Spleen (tissue), 13 donors: ENCODE measurements at places on chromosomes 4 and X. TPM values are rescaled to one million over a fixed set of nuclear protein-coding genes. Genes with fewer than 3 reads are reported as not detected.

DNA sequence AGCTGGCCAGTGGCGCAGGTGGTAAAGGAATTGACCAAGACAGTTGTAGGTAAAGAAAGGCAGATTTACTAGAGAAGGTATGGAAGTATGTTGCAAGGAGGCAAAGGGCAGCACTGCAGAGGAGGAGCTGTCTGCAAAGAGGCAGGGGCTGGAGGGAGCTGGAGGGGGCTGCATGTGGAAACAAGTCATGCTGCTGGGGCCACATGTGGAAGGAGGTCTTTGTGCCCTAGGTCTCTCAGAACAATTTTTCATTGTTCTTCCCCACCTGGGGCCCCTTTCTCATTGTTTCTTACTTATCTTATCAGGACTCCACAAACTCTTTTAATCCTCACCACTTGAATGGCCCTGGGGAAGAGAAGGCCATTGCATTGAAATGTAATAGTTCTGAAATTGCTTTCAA lies 144.8 kb upstream of the PLAC1 start:
- H3K27ac ChIP-seq = peak overlapping the region; percentile 33
- peaks cover 3% of the 10 kb centered on the region for H3K4me1 ChIP-seq
- H3K4me3 ChIP-seq = no peak overlapping the region
- no peaks in the 10 kb centered on the region for H3K27me3 ChIP-seq
- no peak for DNase-seq

Gene ZNF81
- 1.2 TPM for polyA plus RNA-seq

DNA sequence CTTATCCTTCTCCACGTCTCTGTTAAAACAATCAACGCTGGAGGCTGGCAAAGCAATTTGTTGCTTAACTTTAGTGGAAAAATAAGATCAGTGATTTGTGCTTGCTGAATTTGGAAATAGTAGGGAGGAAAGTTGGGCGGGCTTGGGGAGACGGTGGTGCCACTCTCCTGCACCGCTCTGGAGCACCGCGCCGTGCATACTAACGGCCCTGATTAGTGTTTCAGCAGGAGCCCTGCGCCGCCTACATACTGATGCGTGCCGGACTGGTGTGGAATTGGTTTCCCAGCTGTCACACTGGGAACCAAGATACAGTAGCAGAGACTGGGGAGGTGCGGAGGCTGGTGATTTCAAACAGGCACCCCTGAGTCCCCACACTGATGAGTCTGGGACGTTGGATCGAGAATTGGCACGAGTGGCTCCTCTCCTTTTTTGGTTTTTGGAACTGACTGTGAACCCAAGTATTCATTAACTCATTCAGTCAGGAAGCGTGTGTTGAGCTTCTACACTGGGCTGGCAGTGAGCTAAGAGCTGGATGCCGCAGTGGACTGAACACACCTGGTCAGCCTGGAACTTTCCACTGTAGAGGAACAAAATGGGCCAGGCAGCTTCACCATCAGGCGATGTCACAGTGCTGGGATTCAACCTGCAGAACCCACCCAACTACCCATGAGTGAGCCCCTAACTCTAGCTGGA lies 29.0 kb upstream of the PSAPL1 start:
- H3K36me3 ChIP-seq = no peaks in the 10 kb centered on the region
- H3K27ac ChIP-seq = no peak overlapping the region
- no peak overlapping the region for H3K4me3 ChIP-seq
- H3K4me1 ChIP-seq = no peaks in the 10 kb centered on the region
- H3K27me3 ChIP-seq = peaks cover 15% of the 10 kb centered on the region
- no peak for DNase-seq

GRCh38 chrX:19683358-19683757 lies 168.1 kb upstream of the MAP3K15 start:
- no peak for DNase-seq
- no peak overlapping the region for H3K4me3 ChIP-seq
- H3K27me3 ChIP-seq = no peaks in the 10 kb centered on the region
- no peaks in the 10 kb centered on the region for H3K36me3 ChIP-seq

DNA sequence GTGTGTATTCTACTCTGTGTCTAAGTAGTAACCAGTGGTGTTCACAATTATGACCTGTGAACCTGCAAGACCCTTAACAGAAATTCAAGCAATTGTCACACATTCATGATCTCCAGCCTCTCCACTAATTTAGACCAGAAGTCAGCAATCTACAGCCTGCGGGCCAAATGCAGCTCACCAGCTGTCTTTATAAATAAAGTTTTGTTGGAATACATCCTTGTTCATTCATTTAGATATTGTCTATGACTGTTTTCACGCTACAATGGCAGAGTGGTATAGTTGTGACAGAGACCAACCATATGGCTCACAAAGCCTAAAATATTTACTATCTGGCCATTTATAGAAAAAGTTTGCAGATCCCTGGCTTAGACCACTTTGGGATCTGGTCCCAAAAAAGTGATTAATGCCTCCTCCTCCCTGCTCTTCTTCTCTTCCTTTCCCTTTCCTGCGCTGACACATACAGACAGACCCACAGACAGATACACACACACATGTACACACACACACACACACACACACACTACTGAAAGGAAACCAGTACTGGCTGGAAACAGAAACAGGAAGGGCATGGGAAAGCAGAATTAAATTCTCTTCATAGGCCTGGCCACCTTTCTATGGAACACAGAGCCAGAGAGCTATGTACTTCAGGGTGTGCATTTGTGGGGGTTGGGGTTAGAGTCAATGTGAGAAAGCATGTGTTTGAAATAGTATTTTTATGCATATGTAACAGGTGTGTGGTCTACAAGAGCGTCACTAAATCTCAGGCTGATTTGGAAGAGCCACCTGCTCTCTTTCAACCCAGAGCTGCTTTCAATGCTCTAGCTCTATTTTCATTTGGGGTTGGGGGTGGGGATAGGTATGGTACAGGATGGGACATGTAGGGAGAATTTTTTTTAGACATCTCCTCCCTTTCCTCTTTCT lies 49.7 kb upstream of the TMEM164 start:
- no peaks in the 10 kb centered on the region for H3K27me3 ChIP-seq
- no peaks in the 10 kb centered on the region for H3K4me1 ChIP-seq
- H3K4me3 ChIP-seq = no peak overlapping the region
- H3K27ac ChIP-seq = no peak overlapping the region
- DNase-seq = no peak
- no peaks in the 10 kb centered on the region for H3K36me3 ChIP-seq

GRCh38 chr4:184104419-184105101 lies 113.1 kb downstream of the ENPP6 start:
- H3K4me3 ChIP-seq = no peak overlapping the region
- no peak for DNase-seq
- no peaks in the 10 kb centered on the region for H3K36me3 ChIP-seq
- no peak overlapping the region for H3K27ac ChIP-seq
- H3K27me3 ChIP-seq = no peaks in the 10 kb centered on the region

Gene GPRASP1
- 7.3 TPM for polyA plus RNA-seq

Gene IL1RAPL1
- polyA plus RNA-seq = 0.03 TPM

DNA sequence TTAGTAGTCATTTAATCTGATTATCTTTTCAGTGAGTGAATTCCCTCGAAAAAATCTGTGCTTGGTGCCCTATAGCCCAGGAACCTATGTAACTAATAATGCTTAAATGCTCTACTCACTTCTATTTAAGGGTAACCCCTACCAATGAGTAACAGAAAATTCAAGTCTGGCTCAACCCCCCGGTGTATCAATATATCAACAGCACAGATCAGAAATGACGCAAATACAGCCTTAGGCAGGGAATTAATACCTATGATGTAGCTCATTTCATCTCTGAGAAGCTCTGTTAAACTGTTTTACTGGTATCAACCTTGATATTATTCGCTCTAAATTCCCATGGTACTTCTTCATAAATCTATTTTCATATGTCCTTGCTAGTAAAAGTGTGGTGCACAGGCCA lies 28.6 kb downstream of the PDGFC start:
- no peak overlapping the region for H3K4me3 ChIP-seq
- H3K27me3 ChIP-seq = no peaks in the 10 kb centered on the region
- H3K36me3 ChIP-seq = no peaks in the 10 kb centered on the region
- H3K27ac ChIP-seq = no peak overlapping the region

DNA sequence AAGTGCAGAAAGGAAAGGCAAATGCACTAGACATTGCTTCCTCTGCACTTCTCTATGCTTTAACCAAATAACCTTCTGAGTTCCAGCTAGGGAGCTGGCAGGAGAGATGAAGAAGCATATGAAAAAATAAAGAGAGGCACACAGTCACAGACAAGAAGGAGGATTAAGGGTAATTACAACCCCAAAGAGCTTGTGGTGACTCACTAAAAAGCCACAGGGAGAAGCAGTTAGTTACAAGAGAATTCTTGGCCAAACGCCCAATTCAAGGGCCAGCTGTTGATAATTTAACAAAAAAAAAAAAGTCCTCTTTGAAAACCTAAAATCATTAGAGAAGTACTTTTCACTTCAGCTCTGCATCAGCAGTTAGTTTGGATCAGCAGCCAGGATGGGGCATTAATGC lies 478.0 kb downstream of the KCNIP4 start:
- no peaks in the 10 kb centered on the region for H3K36me3 ChIP-seq
- no peak overlapping the region for H3K4me3 ChIP-seq
- no peaks in the 10 kb centered on the region for H3K4me1 ChIP-seq
- H3K27ac ChIP-seq = no peak overlapping the region

DNA sequence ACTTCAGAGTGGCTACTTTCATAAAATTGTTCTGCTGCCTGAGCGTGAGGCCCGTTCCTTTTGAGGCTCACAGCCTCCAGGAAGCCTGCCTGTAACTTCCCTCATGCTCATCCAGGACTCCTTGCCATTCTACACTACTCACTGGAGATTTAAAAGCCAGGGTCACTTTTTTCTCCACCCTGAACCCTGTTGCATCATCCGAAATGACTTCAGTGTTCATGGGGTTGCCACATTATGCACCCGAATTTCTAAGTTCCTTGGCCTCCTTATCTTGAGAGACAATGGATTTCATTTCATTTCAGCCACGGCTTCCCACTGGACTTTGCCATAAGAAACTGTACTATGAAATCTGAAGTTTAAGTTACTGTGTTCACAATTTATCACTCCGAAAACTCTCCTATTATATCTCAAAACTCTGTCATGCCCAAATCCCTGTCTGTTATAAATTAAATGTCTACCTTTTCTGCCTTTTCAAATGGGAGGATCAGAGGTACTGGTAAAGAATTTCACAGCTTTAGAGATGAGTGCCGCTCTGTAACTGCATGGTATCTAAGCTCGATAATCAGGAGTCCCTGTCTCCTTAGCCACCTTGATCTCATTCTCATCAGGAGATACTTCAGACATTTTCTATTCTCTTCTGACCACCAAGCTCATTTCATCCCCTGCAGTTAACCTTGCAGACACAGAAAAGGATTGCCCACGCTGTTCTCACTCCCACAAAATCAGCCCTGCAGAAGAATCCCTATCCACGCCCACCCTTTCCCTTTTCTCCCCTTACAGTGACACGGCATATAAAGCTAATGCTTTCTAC lies 59.9 kb downstream of the TRIML1 start:
- DNase-seq = no peak
- H3K4me1 ChIP-seq = no peaks in the 10 kb centered on the region
- H3K36me3 ChIP-seq = no peaks in the 10 kb centered on the region
- no peak overlapping the region for H3K27ac ChIP-seq

DNA sequence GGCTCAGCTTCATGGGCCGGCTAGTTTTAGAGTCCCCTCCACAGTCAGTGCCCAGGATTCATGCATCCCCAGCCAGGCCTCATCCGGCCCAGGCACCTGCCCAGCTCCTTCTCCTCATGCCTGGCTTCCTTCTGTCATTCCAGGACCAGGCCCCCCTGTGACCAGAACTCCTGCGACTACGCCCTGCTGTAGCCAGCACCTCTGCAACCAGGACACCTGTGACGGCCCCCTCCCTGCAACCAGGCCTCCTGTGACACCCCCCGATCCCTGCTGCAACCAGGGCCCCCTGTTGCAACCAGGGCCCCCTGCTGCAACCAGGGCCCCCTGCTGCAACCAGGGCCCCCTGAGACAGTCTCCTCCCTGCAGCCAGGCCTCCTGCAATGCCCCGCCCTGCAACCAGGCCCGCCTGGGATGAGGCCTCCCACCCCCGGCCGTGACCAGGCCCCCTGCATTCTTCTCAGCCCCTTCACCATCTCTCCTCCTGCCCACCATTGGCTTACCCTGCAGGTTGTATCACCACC lies 46.8 kb downstream of the HTRA3 start:
- no peak overlapping the region for H3K27ac ChIP-seq
- peak; percentile 52 for DNase-seq
- H3K36me3 ChIP-seq = no peaks in the 10 kb centered on the region
- H3K27me3 ChIP-seq = no peaks in the 10 kb centered on the region
- no peaks in the 10 kb centered on the region for H3K4me1 ChIP-seq

DNA sequence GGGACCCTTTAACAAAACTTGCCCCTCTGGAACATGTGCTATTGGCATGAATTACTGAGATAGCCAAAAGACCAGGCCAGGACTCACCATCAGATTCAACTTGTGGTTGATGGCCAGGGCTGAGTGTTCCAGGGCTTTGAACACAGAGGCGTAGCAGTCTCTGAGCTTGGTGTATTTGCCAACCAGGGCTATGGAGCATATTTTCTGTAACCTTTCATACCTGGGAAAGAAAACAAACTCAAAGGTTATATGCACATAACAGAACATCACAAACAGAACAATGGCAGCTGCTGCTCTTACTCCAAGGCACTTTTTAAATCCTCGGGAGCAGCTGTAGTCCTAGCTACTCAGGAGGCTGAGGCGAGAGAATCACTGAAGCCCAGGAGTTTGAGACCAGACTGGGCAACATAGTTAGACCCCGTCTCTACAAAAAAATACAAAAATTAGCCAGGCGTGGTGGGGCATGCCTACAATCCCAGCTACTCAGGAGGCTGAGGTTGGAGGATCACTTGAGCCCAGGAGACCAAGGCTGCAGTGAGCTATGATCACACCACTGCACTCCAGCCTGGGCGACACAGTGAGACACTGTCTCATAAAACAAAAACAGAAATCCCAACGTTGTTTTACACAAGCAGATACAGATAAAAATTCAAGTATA lies 29.3 kb downstream of the CTPS2 start:
- H3K27ac ChIP-seq = no peak overlapping the region
- DNase-seq = no peak
- no peaks in the 10 kb centered on the region for H3K4me1 ChIP-seq

Gene CSN1S1
- not detected for polyA plus RNA-seq

Gene SEC24B
- 7.1 TPM for polyA plus RNA-seq

GRCh38 chrX:72203421-72203820 lies 21.9 kb downstream of the PIN4 start:
- H3K36me3 ChIP-seq = no peaks in the 10 kb centered on the region
- no peak overlapping the region for H3K27ac ChIP-seq
- no peak overlapping the region for H3K4me3 ChIP-seq
- no peak for DNase-seq

Gene NPNT
- 6.1 TPM for polyA plus RNA-seq

GRCh38 chr4:144705601-144706590 lies 59.9 kb downstream of the HHIP start:
- H3K4me3 ChIP-seq = no peak overlapping the region
- no peaks in the 10 kb centered on the region for H3K36me3 ChIP-seq
- H3K4me1 ChIP-seq = no peaks in the 10 kb centered on the region

DNA sequence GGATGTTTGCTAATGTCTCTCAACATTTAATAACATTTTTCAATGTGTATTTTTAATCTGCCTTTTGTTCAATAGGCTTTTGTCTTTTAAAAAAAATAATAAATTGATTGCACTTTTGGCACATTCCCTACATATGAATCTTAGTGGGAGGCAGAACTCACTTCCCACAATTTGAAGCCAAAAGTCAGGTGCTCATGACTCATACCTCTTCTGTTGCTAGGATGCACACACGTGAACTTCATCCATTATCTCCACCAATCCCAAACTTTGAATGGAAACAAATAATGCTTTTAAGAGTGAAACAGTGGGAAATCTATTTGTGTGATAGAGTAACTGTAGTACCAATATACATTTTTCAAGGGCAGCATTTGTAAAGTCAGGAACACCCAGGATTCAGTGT lies 260.5 kb downstream of the IQCM start:
- H3K36me3 ChIP-seq = no peaks in the 10 kb centered on the region
- no peaks in the 10 kb centered on the region for H3K4me1 ChIP-seq
- no peak for DNase-seq
- H3K27me3 ChIP-seq = no peaks in the 10 kb centered on the region
- H3K4me3 ChIP-seq = no peak overlapping the region
